ENCODE measurements at places on chromosomes 2 and 18.

GRCh38 chr2:71619230-71619741 is 165.9 kb downstream of the DYSF start:
- DNase-seq = peak; percentile 12

DNA sequence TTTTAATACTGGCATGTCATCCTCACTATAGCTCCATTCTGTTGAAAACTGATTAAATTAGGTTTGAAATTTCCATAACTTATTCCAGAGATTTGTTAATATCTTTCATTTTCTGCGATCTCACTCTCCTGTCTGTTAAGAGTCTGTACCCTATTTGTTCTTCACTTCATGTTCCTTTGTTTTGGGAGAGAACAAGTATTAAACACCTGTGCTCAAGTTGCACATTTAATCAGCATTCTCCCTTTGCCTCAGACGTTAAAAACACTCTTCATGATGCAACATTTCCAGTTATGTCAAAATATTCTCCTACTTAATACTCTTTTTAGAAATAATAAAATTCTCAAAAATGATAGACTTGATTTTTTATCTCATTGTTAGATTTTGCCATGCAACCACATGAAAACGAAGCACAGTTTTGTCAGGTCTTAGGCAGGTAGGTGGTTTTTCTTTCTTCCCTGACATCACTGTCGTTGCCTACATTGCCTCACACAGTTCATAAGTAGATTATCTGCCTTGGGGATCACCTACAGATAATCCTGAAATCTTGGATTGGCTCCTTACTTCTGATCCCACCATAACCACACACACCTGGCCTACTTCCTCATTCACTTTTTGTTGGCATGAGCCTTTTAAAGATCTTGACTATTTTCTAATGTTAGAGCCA is 109.9 kb downstream of the GAREM1 start:
- DNase-seq = no peak

DNA sequence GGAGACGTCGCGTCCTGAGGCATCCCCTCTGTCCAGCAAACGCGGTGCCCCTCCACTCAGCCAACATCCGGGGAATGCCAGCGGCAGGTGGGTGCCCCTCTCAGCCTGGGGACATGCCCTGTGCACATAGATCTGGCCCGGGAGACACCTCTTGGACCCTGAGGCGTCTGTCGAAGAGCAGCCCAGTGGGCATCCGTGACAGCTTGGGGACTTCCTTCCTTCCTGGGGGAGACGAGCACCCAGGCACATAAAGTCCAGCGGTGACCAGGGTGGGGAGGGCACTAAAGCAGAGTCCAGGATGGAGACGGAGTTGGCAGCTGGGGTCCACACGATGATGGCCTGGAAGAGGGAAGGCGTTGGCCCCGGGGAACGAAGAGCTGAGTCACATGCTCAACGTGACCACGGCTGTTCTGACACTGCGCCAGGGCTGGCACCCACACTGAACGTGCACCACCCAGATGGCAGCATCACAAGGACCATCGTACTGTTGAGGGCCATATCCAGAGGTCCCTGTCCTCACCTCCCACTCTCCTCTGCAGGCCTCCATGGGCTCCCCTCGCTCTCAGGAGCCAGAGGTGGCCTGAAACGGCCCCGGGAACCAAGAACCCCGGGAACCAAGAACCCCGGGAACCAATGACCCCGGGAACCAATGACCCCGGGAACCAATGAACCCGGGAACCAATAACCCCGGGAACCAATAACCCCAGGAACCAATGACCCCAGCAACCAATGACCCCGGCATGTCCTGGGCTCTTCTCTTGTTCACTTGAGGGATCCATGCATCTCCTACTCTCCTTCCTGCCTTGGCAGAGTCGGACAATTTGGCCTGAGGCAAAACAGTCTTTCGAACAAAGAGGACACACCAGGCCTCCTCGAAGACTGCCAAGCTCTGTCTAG is 22.6 kb downstream of the HDAC4 start:
- DNase-seq = no peak

DNA sequence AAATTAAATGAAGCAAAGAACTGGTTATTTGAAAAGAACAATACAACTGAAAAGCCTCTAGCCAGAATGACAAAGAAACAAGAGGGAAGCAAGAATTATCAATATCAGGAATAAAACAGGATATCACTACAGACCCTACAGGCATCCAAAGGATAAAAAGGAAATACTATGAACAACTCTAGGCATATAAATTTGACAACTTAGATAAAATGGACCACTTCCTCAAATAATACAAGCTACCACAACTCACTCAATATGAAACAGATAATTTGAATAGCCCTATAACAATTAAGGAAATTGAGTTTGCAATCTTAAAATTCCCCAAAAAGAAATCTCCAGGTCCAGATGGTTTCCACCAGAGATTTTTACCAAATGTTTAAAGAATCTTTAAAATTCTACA is 19.8 kb downstream of the RPRD1A start:
- DNase-seq = no peak

DNA sequence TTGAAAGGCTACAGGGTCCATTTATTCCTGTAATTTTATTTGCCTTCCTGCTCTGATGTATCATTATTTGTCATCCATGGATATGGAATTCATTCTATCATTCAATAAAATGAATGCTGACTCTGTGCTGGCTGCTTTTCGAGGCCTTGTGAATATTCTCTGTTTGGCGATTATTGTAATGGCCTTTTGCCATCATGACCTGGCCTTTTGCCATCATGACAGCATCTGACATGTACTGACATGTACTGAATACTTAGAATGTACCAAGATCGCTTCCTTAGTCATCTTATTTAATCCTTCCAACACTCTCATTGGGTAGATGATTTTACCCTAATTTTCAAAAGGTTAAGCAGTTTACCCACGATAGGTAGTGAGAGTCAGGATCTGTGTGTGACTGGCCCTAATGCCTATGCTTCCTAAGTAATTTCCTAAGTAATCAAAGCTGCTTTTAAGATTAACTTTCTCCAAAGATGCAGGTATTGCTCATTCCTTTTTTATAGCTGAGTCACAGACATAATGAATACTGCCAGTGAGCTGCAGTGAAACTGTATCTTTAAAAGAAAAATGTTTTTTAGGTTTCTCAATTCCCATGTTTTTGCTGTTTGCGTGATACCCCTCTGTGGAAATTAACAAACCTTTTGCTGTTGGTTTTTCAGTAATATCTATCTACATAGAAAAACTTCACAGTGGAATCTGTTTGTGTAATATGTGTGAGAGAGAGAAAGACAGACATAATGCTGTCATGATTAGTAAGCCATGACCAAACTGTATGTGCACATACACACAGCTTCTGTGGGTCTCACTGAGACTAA is 127.8 kb downstream of the CERS6 start:
- peak; percentile 47 for DNase-seq

DNA sequence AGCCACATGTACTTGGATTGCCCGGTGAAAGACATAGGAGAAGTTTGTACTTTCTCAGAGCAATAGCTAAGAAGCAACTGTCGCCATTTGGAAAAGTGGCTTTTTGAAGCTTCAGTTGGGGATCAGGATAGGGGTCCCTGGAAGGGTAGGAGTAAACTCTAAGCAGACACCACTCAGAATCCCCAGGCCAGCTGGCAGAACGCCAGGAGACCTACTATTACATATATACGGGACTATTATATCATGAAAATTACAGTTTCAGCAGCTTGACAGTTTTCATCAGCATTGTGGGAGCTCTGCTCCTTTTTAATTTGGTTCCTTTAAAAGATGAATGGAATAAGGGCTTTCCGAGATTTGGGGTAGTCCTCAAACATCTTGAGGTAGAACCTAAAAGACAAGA is 54.9 kb downstream of the SRD5A2 start:
- no peak for DNase-seq

GRCh38 chr2:57809230-57809629 is 237.4 kb upstream of the VRK2 start:
- DNase-seq = no peak

DNA sequence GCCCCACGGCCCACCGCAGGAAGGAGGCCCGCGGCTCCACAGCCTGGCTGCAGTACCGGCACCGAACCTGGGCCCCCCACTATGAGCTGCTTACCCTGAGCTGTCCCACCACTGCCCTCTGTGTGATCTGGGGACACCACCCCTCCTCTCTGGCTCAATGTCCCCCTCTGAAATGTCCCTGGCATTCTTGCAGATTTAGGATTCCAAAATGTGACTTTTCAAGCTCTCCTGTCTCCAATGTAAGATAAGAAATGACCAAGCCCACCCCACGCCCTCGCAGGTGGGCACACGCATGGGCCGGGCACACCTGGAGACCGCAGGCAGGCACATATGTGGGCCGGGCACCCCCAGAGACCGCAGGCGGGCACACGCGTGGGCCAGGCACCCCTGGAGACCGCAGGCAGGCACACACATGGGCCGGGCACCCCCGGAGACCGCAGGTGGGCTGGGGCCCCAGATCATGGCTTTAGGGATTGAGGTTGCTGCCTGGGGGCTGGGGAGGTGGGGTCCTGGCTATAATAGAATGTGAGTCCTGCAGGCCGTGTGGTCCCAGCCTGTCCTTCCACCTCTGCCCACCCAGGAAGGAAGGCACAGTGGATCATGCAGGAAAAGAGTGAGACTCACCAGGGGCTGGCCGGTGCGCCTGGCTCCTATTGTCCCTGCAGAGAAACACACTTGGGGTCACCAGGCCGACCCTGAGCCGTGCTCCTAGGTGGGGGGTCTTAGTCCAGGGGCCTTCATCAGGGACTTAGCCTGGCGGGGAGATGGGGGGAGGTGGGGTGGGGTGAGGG is 7.2 kb downstream of the PDCD1 start:
- DNase-seq = no peak

DNA sequence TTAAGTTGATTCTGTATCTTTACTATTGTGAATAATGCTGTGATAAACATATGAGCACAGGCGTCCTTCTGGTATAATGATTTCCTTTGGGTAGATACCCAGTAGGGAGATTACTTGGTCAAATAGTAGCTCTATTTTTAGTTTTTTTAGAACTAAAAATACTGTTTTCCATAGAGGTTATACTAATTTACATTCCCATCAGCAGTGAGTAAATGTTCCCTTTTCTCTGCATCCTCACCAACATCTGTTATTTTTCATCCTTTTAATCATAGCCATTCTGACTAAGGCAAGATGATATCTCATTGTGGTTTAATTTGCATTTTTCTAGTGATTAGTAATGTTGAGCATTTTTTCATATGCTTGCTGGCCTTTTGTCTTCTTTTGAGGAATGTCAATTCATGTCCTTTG is 35.1 kb downstream of the PMS1 start:
- peak; percentile 83 for DNase-seq

DNA sequence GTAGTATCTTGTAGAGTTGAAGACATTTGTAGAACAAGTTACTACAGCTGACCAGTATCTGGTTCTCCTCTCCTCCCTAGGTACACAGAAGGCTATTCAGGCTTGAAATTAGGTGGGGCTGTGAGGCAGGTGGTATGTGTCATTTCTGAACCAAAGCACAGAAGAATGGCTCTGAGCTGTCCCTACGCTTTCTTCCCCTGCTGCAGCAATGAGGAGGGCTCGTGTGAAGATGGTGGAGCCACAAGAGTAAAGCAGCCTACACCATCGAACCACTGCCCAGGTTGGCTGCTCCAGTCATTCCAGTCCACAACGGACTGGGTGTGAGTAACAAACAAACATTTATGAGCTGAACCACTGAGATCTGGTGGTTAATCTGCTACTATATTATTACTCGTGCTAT is 148.9 kb downstream of the DTNB start:
- no peak for DNase-seq

GRCh38 chr2:196875414-196875813 is 51.1 kb downstream of the PGAP1 start:
- no peak for DNase-seq

GRCh38 chr18:61569176-61569892 is 236.1 kb downstream of the CDH20 start:
- peak; percentile 98 for DNase-seq

DNA sequence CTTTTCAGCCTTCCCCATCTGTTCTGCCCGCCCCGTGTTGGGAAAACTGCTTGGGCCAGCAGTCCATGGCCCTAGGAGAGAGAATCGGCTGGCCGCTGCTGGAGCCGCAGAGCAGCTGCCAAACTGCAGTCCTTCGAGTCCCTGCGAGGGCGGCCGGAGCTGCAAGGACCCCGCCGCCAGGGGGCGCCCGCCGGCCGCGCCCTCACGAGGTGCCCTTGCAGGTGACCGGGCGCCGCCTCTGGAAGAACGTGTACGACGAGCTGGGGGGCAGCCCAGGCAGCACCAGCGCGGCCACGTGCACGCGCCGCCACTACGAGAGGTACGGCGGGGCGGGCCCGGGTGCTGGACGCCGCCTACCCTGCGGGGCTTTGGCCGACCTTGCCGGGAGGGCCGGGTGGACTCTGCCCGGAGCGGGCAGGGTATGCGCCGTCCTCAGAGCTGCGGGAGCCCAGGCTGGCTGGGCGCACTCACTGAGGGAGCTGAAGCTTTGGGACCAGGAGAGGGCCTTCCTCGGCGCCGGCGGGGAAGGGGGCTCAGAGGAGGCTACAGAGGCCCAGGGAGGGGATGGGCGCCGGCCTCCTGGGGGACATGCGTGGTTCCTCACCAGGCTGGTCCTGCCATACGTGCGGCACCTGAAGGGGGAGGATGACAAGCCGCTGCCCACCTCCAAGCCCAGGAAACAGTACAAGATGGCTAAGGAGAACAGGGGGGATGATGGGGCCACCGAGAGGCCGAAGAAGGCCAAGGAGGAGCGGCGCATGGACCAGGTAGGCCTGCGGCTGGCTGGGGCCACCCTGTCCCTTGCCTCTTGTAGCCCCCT is 13.6 kb downstream of the ARID5A start:
- no peak for DNase-seq

- DNase-seq = no peak
Observed at GRCh38 chr18:9081940-9082339, 20.6 kb upstream of the NDUFV2 start.

DNA sequence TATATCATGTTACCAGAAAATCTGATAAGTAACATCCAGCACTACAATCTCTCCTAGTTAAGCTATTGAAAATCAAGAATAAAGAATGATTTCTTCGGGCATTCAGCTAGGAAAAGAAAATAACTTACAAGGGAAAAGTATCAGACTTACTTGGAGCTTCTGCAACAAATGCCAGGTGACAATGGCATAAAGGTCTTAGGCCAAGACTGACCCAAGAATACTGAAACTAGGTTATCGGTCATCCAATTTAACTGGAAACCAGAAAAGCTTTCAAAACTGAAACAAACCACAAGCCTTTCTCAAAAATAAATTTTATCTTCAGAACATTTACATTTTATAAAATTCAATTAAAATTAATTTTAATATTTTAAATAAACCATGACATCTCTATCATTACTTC is 214.0 kb upstream of the CCDC68 start:
- no peak for DNase-seq

DNA sequence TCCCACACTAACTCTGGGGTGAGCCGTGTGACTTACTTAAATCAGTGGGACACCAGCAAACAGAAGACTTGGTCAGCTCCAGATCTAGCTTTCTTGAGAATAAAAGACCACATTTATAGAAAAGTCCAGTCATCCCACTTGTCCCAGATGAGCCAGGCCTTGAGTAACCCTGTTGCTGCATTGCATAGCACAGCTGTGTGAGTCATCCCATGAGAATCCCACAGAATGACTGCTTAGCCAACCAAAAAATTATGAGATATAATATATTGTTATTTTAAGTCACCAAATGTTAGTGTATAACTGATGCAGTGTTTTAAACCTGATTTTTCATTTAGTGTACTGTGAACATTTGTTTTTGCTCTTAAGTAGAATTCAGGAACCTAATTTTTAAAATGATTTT is 94.2 kb upstream of the FSHR start:
- peak; percentile 82 for DNase-seq

- DNase-seq = no peak
Observed at GRCh38 chr2:218786133-218786532, 4.2 kb downstream of the CYP27A1 start.

All from M059J (cell line).